Lower leg skin (tissue), 4 donors: ENCODE measurements at places on chromosomes 7 and 10. TPM values are rescaled to one million over a fixed set of nuclear protein-coding genes. Genes with fewer than 3 reads are reported as not detected.

DNA sequence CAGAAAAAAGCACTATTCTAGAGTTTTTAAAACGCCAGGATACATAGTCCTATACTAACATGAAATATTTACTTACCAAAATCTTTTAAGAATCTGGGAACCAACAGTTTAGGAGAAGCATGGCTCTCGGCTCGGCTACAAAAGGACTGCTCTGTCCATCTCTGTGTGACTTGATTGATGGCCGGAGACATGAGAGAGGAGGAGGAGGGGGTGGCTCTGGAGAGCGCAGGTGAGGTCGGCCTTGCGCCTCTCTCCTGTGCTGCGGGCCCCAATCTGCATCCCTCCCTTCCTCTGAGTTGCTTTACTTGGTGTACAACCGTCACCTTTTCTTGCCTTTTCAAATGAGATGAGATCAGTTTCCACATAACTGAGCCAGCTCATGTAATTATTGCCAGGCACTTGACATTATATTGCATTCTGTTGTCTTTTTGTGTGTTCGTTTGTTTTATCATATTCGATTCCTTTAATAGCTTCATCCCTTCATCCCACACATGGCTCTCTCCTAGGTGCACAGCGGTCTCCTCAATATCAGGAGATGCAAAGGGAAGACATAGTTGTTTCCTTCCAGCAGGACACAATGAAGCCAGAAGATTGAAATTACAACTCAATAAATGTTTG lies 87.8 kb upstream of the KLF6 start:
- DNase-seq: no peak

The ASB10 gene
- not detected for total RNA-seq

GRCh38 chr10:66680886-66681285 lies 244.9 kb upstream of the LRRTM3 start:
- DNase-seq: no peak

GRCh38 chr10:9198611-9199010 lies 1144.1 kb downstream of the GATA3 start:
- DNase-seq: no peak

DNA sequence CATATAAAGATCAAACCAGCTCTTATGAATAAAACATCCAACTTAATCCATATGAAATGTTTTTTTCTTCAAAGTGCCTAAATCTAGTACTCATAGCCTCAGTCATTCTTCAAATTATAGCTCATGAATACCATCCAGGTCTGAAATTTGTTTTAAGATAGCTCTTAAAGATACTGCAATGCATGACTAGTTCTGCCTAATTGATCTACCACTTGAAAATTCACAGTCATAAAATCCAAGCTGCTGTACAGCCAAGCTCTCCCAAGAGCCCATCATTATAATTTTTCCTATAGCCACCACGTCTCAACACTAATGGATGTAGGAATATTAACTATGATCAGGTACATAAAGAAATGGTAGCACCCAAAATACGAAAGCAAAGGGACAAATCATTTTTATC lies 87.9 kb upstream of the RNF148 start:
- DNase-seq: no peak

The NANOS1 gene
- total RNA-seq: 3.6 TPM

The SLC18A3 gene
- not detected for total RNA-seq

DNA sequence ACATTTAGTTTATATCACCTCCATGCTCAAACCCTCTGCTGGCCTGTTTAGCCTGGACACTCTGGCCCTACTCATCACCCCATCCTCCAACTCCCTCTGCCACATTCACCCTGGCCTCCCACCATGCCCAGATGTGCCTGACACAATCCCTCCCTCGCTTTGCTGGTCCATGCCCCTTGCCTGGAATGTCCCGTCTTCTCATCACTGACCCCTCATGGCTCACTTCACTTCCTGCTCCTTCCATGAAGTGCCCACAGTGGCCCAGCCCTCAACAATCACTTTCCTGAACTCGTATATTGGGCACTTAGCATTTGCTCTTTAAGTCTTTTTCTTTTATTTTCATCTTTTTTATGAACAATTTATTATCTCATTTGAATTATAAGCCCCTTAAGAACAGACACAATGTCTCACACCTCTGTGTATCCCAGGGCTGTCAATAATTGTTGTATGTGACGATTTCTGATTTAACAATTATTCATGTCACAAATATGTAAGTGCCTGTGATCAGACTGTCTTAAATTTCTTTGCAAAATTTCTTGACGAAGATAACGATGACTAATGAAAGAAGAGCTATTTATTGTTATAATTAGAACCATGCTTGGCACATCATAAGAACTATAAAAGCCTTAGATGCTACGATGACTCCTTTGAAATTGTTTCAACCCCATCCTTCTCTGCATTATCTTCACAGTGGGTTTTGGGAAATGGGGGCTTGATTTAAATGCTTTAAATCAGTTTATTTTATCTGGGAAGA lies 209.9 kb upstream of the YAE1 start:
- DNase-seq: no peak
